ENCODE measurements at places on chromosomes 3 and 15.

- no peak for DNase-seq
Observed at GRCh38 chr3:40720341-40720740, 195.6 kb downstream of the ZNF621 start.

DNA sequence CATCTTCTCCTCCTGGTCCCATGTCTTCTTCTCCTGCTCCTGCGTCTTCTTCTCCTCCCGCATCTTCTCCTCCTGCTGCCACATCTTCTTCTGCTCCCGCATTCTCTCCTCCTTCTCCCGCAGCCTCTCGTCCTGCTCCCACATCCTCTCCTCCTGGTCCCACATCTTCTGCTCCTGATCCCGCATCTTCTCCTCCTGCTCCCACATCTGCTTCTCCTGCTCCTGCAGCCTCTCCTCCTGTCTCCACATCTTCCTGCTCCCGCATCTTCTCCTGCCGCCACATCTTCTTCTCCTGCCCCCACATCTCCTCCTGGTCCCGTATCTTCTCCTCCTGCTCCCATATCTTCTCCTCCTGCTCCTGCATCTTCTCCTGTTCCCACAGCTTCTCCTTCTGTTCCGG is 6.4 kb downstream of the GOLGA6L2 start:
- DNase-seq = no peak

DNA sequence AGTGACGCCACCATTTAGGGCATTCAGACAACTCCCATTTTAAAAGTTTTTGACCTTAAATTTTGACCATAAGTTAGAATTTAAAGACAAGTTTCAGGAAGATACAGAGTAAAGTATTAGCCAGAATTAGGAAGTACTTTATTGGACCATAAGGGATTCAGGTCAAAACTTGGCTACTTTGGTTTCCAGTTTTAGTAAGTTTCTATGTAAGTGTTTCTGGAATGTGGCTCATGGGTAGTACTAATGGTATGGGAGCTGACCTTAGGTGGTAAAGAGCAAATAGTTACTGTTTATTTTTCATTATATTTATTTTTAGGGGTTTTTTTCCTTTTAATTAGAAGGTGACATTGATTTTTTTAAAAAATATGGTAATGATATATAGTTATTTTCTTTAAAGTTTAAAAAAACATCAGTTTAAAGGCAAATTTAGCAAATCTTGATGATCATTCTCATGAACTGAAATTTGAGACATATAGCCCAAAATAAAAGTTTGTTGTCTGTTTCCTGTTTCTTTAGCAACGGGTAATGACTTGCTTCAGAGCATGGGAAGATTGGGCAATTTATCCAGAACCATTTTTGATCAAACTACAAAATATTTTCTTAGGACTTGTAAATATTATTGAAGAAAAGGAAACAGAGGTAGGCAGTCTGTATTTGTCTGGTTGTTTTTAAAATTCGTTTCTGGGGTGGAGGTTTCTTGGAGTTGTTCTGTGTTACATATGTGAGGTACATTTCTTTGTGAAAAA is 34.3 kb downstream of the U2SURP start:
- no peak for DNase-seq

DNA sequence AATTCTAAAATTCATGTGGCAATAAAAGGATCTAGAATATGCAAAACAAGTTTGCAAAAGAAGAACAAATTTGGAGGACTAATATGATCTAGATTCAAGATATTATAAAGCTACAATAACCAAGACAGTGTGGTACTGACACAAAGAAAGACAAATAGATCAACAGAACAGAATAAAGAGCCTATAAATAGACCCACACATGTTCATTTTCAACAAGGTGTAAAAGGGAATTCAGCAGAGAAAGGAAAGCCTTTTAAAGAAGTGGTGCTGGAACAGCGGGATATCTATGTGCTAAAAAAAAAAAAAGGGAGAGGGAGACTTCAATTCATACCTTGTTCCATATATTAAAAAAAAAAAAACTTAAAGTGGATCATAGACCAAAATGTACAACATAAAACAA is 149.0 kb downstream of the WDR76 start:
- no peak for DNase-seq

GRCh38 chr3:173743111-173743510 is 345.6 kb downstream of the NLGN1 start:
- DNase-seq = no peak

DNA sequence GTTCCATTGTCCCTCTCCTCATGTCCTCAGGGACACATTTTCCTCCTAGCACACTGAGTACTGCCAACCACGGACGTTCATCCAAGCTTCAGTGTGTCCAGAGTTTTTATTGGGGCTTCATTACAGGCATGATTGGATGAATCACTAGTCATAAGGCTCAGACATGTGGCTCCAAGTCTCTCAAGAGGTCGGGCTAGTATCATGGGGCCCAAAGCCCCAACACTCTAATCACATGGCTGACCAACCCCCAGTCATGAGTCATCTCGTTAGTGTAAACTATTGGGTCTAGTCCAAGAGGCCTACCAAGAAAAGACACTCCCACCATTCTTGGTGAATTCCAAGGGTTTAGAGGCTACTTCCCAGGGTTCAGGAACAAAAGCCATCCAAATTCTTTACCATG is 4.4 kb downstream of the TERC start:
- DNase-seq = no peak

GRCh38 chr3:146159037-146159436 is 1.9 kb downstream of the PLOD2 start:
- DNase-seq = no peak

DNA sequence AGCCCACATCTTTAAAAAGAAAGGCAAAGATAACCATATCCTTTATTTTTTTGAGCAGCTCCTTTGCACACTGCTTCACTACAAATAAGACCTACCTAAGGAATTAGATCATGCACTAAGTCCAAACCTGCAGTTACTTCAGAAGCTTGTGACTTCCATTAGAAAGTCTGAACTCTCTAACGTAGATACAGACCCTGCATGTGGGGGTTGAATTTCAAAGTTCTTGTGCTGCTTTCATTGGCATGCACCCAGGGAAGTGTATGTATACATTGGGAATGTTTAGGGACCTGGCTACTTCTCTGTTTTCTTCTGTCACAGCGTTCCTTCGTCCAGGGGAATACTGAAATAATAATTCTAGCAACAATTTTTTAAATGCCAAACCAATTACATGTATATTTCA is 185.2 kb upstream of the IL12A start:
- DNase-seq = no peak

Measured in stimulated activated naive CD8-positive, alpha-beta T cell treated with anti-CD3 and anti-CD28 coated beads, Interleukin-15, Interleukin-2, amounts not matched to agents 100 U/mL and 50 U/mL, for 24 hours (primary cell).